ENCODE measurements at places on chromosomes 2 and 18.
A peak's percentile ranks its signal among the peaks of the same experiment; 100 is the strongest.

GRCh38 chr2:10043256-10043905 lies at the start of gene KLF11:
Gene KLF11 (plus strand): TSS chr2:10043550. CDS start chr2:10043717, 167 bp downstream.
- peak; percentile 88 for DNase-seq

- peak; percentile 98 for DNase-seq
These were observed 15.4 kb downstream of the HK2 start for GRCh38 chr2:74849228-74849892.

- DNase-seq = peak; percentile 31
These were observed 192.4 kb downstream of the SPAG16 start for GRCh38 chr2:213476641-213477040.

- DNase-seq = peak; percentile 39
These were observed 10.8 kb downstream of the SPDYA start for GRCh38 chr2:28821295-28821958.

DNA sequence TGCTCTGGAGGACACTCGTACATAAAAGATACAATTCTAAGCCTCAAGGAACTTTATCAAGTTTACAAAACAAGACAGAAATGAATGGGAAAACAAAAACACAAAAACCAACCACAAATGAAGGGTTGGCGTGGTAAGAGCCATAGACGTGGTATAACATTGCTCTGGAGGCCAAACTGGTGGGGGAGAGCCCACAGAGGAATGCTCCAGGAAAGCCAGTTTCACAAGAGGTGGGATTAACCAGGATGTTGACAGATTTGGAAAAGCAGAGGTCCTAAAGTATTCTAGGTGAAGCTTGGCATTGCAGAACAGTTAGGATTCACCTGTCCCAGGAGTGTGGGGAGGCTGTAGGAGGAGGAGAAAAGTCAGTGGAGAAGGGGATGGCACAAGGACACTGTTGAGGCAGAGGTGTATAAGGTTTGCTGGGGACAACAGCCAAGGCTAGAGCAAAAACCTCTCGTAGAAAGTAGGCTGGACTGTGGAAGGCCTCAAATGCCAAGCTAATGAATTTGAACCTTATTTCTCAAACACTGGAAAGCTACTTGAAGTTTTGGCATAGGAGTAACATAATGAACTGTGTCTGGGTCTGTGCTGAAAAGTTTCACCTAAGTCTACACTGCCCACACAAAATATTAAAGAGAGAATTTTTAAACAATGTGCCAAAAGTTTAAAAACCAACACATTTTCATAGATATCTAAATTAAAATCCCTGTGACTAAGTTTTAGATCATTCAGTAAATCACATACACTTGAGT lies 135.1 kb downstream of the THADA start:
- DNase-seq = no peak

All from NCI-H226 (cell line).